ENCODE measurements at places on chromosomes 13 and 19.

DNA sequence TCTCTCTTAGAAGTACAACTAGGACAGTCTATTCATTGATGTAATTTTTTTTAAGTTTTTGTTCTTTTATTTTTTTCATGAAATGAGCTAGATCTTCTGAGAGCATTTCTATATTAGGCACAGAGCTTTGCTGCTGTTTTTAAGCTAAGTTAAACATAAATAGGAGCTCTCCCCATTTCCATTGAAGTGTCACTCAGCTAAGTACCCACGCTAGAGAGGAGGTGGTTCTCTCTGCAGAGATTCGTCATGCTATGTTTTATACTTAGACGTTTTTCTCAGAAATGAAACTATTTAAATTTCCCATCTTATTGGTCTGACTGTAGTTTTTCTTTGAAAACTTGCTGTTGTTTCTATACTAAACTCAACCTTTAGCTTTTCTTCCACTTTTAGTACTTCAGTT, 271.5 kb downstream of the PCDH9 start:
- no peak for DNase-seq

GRCh38 chr19:40134866-40135265, 44.1 kb upstream of the ZNF780A start:
- DNase-seq = no peak

DNA sequence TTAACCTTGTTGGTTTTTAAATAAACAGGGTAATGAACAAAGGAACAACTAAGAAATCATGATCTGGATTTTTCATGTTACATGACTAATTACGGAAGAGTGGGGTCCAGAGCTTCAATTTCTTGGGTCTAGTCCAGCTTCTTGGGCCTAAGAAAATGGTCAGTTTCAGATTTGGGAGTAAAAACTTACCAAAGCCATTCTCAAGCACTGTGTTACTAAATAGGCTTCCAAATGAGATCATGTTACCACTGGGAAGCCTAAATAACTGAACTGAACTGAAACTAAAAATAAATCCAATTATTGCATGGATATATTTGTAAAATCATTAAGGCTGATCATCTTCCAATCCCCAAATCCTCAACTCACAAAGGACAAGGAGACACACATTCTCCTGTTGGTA, 13.9 kb downstream of the TBC1D4 start:
- no peak for DNase-seq

GRCh38 chr19:42199440-42200115, 17.9 kb downstream of the DEDD2 start:
- DNase-seq = no peak

DNA sequence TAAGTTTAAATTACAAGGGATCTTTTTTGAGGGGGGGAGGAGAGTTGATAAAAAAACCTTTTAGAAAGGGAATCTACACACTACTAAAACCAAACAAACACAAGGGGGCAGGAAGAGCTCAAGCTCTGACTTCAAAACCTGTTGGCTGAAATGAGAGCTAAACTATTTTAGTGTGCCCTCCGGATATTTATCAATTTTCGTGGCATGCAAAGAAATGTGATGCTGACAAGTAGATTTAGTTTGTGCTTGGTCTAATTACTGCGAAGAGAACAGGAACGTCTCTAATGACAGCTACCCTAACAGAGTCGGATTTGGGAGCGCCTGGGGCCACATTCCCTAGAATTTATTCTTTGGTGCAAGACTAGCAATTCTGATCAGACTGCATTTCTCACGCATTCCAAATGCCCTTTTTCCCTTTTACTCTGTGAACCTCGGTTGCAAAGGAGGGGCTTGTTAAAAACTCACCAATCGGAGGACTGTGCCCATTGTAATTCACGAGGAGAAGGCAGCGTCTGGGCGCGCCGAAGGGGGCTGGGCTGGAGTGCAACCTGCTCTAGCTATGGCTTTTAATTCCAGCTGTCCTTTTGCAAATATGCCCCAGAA, 802 bp upstream of the FREM2 start:
- DNase-seq = no peak

- no peak for DNase-seq
Measured at GRCh38 chr13:73940098-73940497, 194.1 kb downstream of the KLF12 start.

DNA sequence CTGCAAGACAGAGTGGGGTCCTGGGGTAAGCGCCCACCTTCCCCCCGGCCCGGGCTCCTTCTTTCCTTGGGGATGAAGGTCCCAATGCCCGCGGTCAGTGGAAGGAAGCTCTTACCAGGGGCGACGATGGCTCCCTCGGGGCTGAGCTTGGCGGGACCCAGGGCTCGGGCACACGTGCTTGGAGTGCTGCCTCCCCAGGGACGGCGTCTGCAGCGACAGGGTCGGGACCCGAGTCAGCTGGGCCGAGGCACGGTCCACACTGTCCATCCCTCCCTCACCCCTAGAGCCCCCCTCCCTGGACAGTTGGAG, 3.5 kb downstream of the JSRP1 start:
- no peak for DNase-seq

DNA sequence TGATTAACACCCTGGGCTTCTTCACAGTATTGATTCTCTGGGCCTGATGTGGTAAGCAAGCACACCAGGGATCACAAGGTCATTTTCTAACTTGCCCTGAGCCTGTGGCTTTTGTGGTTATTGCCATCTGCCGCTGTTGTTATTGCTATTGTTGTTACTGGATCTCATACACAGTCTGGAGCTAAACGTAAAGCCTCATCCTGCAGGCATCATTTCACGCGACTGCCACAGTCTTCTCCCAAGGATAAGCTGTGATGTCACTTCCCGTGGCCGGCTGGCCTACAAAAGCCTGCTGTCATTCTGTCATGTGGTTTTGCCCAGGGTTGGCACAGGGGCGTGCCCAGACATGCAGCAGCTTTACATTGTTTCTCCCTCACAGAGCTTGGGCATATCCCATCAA, 154.0 kb upstream of the GPR12 start:
- DNase-seq = peak; percentile 21

DNA sequence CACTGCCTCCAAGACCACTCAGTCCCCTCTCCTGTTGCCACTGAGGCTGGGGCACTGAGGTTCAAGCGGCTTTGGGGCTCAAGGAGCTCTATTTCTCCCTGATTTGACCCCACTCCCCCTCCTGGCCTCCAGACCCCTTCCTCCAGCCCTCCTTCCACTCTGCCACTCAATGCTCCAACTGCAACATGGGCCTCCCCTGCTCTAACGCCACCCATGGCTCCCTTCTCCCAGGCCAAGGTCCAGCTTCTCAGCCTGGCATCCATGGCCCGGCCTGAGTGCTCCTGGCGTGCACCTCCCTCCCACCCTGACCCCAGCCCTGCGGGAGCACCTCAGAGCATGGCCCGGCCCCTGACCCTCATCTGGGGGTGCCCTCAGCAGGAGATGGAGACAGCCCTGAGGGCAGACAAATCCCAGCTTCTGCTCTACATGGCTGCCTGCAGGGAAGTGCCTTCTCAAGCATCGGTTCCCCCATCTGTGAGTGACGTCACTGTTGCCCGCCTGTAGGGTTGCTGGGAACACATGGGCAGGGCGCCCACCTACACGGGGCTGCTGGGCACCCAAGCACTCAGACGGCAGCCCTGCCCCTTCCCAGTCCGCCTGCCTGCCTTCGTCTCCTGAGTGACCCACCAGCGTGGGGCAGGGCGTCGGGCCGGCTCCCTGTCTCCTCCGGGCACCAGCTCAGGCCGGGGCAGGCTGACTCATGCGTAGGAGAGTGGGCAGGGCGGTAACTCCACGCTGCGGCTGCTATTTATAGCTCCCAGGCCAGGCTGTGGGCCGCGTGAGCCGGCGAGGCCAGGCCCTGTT, 1.6 kb upstream of the DIRAS1 start:
- no peak for DNase-seq

DNA sequence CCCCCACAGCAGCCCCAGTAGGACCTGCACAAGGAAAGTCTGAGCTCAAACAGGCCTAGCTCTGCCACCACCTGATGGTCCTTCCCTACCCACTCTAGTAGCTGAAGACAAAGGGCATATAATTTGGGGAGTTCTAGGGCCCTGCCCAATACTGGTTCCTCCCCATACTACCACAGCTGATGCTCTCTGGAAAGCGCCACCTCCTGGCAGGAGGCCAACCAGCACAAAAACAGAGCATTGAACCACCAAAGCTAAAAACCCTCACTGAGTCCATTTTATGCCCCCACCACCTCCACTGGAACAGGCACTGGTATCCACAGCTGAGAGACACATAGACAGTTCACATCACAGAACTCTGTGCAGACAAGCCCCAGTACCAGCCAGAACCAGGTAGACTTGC, 1276.8 kb downstream of the OLFM4 start:
- DNase-seq = no peak

GRCh38 chr19:11050323-11051114, 38.7 kb upstream of the LDLR start:
- DNase-seq = no peak

Measured in AML-193 (cell line).